ENCODE measurements at places on chromosomes 3 and 15. TPM values are rescaled to one million over a fixed set of nuclear protein-coding genes. Genes with fewer than 3 reads are reported as not detected.
A peak's percentile ranks its signal among the peaks of the same experiment; 100 is the strongest.

The AGTR1 gene
- 11.2 TPM for total RNA-seq

DNA sequence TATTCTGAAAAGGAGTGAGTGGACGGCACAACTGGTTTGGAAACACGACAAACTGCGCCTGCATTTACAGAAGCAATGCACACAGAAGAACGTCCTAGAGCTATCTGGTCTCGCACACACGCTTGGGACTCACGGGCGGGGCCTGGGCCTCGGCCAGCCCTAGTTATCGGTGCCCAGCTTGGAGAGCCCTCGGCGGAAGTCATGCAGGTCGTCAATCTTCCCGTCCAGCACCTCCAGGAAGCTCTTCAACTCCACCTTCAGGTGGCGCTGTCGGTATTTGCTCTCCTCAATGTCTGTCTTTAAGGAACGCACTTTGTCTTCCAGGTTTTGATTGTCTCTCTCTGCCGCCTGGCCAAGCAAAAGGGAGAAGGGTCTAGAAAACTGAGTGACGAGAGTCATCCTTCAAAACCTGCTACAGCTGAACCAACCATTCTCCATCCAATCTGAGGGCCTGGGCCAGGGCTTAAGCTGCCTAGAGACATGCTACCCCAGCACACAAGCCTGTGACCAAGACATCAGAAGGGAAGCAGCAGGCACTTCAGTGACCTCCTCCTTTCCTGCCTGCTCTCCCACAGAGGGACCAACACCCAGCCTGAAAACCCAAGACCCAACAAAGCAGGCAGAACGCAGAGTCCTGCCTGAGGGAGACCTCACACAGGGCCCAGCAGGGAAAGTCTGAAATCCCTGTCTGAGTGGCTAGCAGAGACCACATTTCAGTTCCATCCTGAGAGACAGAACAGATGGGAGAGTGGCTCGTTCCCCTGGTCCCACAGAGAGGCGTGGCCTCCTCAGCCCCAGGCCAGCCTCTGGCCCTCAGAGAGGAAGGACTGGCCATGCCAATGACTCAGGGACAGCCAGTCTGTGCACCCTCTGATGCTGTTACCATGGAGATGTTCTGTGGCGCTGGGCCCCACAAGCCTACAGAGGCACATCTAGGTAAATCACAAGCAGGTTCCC, 40.4 kb downstream of the WHAMM start:
- H3K27me3 ChIP-seq: no peaks in the 10 kb centered on the region
- peak; percentile 82 for DNase-seq
- H3K4me3 ChIP-seq: no peak overlapping the region
- H3K27ac ChIP-seq: peak overlapping the region; percentile 66
- peaks cover 24% of the 10 kb centered on the region for H3K4me1 ChIP-seq
- peaks cover 5% of the 10 kb centered on the region for H3K36me3 ChIP-seq

GRCh38 chr15:29040370-29040751, 154.6 kb downstream of the APBA2 start:
- no peak overlapping the region for H3K27ac ChIP-seq
- no peak for DNase-seq
- H3K36me3 ChIP-seq: no peaks in the 10 kb centered on the region
- H3K4me3 ChIP-seq: no peak overlapping the region
- peaks cover 13% of the 10 kb centered on the region for H3K4me1 ChIP-seq
- H3K27me3 ChIP-seq: no peaks in the 10 kb centered on the region

GRCh38 chr3:141860086-141860669, 16.3 kb upstream of the ATP1B3 start:
- DNase-seq: no peak
- no peak overlapping the region for H3K4me3 ChIP-seq
- H3K36me3 ChIP-seq: no peaks in the 10 kb centered on the region
- H3K27me3 ChIP-seq: no peaks in the 10 kb centered on the region
